ENCODE measurements at places on chromosomes 11 and 22.

DNA sequence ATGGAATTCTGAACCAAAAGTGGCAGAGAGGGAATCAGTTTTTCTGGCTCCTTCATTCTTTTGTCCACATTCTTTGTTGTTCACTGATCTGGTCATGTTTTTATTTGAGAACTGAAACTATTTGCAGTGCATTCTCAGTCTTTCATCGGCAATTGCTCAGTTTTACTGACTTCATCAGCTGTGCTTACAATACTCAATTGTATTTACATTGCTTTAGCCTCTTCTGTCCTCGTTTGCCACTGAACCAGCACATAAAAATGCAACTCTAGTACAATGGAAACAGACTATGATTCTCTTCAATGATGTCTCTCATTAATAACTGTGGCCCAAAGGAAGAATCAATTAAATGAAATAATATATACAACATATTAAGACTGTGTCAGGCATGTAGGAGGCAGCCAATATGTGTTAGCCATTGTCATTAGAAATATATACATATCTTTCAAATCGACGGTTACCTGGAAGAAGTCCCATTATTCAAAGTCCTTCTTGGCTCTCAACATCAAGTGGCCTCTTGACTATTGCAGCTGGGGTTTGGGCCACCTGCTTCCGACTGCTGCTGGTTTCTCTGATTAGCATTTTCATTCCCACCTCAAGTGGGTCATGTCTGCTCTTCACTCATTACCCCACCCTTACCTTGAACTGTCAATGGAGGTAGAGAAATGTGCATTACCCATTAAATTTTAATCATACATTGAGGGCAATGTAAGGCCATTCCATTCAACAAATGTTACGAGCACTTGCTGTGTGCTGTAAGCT, 600.1 kb downstream of the INSC start:
- DNase-seq: no peak

DNA sequence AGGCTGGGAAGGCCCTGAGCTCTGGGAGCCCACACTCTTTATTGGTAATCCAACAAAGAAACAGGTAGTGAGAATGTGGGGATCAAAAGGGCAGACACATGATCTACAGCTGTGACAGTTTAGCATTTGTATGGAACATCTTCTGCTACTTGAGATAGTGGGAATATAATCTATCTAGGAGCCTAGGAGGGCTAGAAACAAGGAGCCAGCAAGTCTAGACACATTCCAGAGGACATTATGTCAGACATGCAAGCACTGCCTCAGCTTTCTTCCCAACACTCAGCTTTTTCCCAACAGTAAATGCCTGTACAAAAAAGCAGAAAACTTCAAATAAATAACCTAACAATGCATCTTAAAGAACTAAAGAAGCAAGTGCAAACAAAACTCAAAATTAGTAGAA, 1150.6 kb upstream of the RAG2 start:
- DNase-seq: no peak

DNA sequence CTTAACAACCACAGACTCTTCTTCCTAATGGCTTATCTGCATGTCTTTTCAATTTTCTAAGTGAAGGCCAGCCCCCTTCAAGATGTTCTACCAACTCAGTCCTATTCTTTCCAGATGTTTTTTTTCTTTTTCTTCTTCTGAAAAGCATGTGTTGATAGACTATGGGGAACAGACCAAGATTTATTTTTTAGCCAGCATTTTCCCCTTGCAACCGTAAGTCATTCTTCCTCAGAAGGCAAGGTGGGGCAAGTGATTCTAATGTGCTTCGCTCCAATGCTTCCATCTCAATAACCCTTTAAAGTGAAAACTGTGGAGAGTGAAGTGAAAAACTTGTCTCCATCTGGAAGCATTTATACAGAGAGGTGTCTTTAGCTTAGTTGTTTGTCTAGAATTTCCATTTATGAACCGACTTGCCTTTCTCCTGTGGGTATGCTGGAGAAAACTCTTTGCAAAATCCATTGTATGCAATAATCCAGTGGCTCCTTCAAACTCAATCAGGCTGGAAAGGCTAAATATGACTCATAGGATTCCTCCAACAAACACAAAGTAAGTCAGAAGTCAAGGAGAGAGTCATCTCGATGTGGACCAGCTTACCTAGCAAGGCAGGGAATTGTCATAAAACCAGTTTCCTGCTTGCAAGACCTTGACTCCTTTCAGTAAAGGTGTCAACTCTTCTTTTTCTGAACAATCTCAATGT, 83.7 kb downstream of the MAML2 start:
- no peak for DNase-seq

DNA sequence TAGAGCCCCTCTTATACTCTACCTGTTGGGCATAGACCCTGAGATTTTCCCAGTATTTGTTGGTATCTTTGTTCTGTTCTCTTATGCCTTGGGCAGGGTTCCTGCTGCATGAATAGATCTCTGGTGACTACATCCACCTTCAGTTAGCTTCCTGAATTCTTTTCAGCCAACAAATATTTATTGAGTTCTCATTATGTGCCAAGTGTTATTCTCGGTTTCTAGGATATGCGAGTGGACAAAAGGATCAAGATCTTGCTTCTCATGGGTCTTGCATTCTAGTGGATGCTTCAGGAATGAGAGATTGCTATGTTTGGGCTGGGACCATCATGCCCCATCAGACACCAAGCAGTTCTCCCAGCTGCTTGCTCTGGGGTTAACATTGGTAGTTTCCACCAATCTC, 340.0 kb downstream of the METTL15 start:
- DNase-seq: no peak

DNA sequence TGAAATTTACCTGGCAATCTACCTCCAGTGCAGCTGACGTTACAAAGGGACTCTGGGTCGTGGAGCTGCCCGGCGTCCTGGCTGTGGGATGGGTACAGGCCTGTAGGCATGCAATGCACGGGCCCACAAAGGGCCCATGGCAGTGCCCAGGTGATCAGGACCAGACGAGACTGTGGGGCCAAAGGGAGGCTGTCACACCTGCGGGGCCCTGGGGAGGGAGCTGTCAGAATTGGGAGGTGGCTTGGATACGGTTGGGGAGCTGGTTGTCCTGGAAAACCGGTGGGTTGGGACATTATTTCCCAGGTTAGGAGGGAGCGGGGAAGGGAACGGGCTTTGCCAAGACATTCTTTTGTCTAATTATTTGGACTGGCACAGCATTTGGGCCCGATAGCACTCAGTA, 958.5 kb downstream of the BRD1 start:
- no peak for DNase-seq

DNA sequence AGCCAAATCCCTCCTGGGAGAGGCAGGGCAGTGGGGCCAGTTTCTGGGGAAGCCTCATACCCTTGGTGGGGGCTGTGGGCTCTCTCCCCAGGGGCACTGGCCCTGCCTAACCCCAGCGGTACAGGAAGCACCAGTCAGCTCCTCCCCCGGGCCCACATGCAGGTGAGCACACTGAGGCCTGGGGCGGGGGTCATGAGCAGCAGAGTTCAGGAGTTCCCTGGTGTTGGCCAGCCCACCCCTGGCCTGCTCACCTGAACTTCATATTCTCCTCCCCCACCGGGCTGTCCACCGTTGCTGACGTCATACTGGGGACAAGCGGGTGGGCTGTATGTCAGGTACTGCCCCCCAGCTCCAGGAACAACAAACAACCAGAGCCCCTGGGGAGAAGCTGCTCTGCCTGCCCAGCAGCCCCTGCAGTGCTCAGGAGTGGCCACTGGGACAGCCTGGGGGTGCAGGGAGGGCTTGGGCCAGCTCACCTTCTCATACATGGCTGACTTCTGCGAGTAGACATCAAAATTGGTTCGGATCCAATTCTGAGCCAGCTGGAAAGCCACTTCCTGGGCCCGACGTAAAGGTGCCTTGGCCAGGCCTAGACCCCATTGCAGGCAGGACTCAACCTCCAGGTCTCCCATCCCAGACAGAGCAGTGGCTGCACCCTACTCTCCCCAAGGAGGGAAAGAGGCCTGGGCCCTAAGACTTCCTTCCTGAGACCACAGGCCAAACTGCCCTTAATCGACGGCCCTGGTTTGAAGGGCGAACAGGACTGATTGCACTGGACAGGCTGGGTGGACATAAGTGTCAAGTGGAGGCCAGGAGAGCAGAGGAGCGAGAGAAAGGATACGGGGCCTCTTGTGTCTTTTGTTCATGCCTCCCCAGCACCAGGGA, 20.8 kb downstream of the TREH start:
- DNase-seq: no peak

All from retina (tissue), 1 donor.